ENCODE measurements at places on chromosomes 3 and 15.

GRCh38 chr15:98442901-98443300 lies 205.4 kb upstream of the IGF1R start:
- DNase-seq = no peak

DNA sequence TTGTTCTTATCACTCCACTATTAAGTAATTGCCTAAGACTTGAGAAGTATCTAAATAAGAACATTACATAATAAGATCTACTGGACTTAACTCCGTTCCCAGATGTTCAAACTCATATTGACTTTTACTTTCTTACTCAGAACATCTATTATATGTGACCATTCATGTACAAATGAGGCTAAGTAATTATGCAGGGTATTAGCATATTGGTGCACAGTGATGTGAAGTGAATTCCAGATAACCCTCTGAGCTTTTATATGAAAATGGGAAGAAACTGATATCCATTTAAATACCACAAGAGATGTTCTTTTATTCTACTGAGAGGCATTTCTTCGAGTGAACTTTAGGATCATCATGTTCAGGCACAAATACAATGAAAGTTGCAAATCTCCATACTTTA lies 135.7 kb downstream of the ZPLD1 start:
- DNase-seq = no peak

GRCh38 chr3:33658991-33659848 lies 58.8 kb downstream of the CLASP2 start:
- DNase-seq = peak; percentile 73

DNA sequence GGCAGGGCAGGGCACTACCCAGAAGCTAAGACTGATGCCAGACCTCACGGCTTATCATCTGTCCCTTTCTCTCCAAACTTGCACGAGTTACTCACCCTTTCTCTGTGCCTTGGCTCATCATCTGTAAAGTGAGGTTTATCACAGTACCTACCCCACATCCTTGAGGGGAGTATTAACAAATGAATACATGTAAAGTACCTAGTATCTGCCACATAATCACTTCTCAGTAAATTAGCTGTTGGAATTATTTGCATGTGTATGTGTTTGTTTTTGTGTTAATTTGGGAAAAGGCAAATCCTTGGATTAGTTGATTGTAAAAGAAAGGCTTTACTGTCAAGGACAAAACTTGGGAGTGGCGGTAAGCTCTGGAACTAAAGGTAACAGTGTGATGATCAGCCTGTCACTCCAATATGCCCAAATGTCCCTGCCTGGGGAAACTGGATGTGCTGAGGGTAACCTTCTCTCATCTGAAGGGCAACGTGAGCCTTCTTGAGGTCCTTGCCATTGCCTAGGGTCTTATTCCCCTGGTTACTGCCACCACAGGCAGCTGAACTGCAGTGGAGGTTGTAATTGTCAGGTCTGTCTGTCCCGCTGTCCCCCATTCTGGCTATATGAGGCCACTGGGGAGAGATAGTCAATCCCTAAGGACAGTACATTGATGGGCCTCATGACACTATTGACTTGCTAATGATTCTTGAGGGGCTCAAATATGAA lies 269.4 kb downstream of the CLSTN2 start:
- no peak for DNase-seq

DNA sequence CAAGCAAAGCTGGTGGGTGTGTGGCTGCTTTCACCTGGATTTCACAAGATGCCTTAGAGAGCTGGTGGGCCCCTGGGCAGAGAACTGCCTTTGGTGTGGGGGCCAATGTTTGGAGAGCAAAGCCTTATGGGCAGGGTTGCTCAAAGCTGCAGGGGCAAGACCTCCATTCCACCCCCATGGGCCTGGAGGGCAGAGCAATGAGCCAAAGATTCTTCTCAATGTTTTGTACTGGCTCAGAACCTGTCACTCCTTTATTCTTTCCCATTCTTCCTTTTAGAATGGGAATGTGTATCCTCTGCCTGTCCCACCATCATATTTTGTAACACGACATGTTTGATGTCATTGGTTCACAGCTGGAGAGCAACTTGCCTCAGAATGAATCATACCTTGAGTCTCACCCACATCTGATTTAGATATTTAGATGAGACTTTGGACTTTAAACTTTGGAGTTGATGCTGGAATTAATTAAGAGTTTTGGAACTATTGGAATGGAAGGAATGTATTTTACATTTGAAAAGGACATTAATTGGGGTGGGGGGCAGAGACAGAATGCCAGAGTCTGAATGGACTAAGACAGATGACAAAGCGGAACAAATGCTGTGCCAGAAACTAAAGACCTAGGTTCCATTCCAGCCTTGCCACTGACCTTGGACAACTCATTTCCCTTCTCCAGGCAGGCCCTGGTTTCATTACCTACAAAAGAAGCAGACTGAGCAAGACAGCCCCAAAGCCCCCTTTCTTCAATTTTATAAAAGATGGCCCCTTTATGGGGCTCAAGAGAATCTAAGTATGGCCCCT lies 72.9 kb downstream of the DAPK2 start:
- peak; percentile 55 for DNase-seq

DNA sequence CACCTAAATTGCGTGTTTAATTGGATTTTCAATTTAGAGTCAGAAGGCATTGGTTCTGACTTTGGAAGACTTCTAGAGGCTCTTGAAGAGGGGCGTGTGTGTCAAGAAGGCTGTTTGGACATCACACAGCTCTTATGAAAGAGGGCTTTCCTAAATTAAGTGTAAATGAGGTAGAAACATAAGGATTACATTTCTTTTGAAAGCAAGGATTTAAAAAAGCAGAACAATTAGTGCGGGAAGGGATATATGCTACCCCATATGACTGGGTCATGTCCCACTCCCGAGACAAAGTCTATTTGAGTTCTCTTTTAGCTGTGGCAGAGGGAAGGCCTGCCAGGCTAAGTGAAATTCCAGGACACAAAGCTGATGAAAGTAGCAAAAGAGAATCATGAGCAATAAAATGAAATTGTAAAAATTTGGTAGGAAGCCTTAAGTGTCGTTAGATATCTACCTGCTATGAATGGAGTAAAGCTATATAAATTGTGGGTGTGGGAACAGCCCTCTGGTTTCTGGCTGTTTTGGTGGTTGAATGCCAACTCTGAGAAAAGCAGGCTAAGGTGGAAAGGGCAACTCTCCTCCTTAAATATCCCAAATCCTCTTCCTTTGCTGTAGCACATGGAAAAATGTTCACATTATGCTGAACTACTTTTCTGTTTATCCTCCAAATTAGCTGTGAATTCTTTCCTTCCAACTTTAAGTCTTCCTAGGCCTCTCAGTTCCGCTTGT lies 100.6 kb upstream of the TSC22D2 start:
- DNase-seq = no peak

DNA sequence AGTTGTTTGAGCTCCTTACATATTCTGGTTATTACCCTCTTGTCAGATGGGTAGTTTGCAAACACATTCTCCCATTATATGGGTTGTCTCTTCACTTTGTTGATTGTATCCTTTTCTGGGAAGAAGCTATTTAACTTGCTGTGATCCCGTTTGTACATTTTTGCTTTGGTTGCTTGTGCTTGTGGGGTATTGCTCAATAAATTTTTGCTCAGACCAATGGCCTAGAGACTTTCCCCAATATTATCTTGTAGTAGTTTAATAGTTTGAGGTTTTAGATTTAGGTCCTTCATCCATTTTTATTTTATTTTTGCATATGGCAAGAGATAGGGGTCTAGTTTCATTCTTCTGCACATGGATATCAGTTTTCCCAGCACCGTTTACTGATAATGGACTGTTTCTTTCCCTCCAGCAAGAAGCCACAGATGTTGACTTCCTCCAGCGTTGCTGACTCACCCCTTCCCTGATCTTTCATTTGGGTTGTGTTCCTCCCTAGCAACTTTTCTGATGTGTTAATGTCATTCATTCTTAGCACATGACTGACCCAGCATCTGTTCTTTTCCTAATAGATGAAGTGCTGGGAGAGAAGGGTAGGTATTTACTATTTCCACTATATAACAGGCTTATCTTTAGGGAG lies 166.7 kb upstream of the SGO1 start:
- no peak for DNase-seq

GRCh38 chr3:37096975-37097374 lies 77.4 kb downstream of the LRRFIP2 start:
- DNase-seq = peak; percentile 26

- DNase-seq = no peak
These were observed 475.3 kb downstream of the FHIT start for GRCh38 chr3:60775985-60776384.

- no peak for DNase-seq
These were observed 99.5 kb downstream of the DNAJB8 start for GRCh38 chr3:128367221-128367620.

DNA sequence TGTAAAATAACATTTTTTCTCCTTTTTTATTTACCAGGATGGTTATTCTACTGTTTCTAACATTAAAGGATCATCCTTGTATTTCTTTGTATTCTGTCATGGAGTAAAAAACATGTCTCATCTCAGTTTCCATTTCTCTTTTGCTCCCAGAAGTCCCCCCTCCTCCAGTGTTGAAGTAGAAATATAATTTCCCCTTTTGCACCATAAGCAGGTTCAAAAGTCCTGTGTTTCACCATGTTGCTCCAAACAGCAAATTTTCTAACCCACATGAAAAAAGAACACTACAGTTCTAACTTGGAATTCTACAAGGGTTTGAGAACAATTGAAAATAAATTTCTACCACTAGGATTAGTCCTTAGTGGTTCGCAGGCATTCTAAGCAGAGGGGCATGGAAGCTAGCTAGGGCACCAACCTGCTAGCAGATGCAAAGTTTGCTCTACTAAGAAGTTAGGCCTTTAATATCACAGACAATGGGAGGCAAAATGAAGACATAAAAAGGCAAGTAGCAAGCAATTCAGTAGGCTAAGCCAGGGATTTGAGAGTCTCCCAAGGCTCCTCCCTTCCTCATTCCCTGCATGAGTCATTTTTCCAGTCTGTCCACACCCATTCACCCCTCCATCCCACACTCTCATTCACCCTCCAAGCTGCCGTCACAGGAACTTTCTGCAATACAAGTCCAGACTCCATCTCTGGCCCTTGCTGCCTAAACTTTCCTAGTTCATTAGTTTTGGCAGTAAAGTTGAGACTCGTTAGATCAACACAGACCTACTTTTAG lies 2.3 kb upstream of the MBNL1 start:
- peak; percentile 97 for DNase-seq

DNA sequence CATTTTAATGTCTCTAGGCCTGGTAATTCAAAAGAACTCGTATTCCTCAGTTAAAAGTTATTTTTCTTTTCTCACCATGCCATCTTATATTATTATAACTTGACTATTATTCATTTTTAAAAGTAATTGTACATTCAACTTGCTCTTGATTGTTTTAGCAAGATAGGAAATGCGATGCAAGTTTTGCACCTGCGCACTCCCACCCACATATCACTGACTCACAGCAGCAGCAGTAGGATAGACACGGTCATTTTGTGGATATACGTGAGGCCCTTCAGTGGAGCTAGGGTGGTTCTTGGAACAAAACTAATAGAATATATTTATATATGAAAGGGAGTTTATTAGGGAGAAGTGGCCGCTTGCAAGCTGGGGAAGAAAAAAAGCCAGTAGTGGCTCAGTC lies 95.5 kb upstream of the UBE3A start:
- DNase-seq = no peak

DNA sequence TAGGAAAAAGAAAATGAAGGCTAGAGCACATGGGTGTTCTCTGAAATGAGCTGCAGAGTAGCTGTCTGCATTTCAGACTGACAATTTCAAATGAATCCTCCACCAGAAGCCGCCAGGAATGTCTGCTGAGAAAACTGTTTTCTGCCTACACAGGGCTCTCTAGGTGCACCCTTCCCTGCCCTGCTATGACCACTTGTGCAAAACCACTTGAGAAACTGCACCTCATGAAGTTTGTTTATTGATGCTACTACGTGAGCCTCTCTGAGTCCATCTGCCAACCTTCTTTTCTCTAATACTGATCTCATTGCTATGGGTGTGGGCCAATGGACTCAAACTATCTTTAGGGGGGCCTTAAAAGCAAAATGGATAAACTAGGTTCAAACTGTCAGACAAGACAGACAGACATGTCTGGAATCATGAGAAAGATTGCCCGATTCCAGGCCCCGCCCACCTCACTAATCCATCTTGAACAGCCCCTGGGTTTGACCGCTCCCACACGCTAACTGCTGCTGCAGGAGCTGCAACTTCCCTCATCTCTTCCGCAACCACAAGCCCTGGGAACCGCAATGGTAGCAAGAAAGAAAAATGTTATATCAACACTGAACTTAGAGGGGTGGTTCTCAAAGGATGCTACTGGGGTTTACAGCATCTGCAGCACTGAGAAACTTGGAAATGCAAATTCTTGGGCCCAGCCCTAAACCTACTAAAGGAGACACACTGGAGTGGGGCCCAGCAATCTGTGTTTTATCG lies 9.0 kb upstream of the CD47 start:
- no peak for DNase-seq

DNA sequence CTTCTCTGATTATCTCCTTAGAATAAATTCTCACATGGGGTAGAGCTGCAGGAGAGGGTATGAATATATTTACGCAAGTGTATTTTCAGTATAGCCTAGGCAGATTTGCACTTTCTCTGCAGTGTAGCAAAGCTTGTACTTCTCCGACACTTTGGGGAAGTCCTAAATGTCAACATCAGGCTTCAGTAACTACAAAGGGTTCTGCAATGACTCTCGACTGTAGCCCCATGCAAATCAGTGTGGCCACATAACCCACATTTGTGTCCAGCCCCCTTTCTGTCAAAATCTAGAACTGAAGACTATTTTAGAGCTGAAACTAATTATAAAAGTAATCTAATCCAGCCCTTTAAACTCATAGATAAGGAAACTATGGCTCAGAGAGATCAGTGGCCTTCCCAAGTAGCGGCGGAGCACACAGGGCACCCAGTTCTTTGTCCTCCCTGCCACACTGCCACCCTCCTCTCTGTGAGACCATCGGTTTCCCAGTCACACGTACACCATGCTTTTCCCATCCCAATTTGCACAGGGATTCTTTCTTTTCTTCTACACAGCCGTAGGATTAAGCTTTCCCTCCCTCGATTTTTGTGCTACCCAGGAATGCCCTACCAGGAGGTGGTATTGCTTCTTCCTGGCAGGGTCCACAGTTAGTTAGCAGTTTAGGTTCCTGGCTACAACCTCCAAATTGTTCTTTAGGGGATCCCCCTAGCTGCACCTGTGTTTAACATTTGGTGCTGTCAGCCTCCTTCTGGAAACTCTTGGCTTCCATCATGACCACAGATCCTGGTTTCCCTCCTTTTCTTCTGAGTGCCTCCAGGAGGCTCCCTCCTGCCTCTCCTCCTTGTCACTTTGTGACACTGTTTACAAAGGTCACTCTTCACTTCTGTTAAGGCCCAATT lies 22.9 kb downstream of the MRAS start:
- DNase-seq = no peak

DNA sequence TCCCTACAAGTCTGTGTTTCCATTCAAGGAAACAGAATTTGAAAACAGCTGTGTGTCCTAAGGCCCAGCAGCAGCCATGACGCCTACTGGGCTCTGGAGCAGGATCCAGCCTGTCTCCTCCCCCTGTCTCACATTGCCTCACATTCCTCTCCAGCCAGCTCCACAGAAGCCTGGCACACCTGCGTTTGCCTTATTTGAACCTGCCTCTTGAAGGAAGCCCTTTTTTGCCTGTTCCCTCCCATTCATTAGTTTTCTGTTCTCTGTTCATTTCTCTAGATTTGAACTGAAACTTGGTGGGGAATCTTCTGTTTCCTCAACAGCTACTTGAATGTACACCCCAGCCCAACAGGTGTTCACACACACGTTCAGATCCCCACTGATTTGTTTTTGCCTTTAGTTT lies 890.5 kb downstream of the TUSC7 start:
- no peak for DNase-seq

GRCh38 chr15:49697121-49697520 lies 76.3 kb downstream of the DTWD1 start:
- peak; percentile 31 for DNase-seq

- no peak for DNase-seq
These were observed 125.3 kb downstream of the EBLN2 start for GRCh38 chr3:73186741-73187140.

GRCh38 chr3:174218016-174218415 lies 641.1 kb upstream of the NAALADL2 start:
- DNase-seq = no peak
